Upper lobe of right lung (tissue), 1 donor: ENCODE measurements at places on chromosomes 2 and 18. TPM values are rescaled to one million over a fixed set of nuclear protein-coding genes. Genes with fewer than 3 reads are reported as not detected.

GRCh38 chr2:73408198-73408597, 22.6 kb downstream of the ALMS1 start:
- no peak overlapping the region for H3K4me3 ChIP-seq
- no peak overlapping the region for H3K27ac ChIP-seq
- no peaks in the 10 kb centered on the region for H3K27me3 ChIP-seq
- H3K36me3 ChIP-seq = no peaks in the 10 kb centered on the region

DNA sequence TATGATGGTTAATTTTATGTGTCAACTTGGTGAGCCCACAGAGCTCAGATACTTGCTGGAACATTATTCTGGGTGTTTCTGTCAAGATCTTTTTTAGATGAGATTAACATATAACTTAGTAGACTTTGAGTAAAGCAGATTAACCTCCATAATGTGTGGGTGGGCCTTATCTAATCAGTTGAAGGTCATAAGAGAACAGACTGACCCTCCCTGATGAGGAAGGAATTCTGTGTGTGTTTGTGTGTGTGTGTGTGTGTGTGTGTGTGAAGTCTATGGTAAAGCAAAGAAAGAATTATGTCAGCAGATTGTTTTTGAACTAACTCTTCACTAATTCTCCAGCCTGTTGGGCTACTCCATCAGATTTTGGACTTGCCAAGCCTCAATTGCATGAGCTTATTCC, 232.2 kb upstream of the MEX3C start:
- no peak overlapping the region for H3K27ac ChIP-seq
- H3K36me3 ChIP-seq = no peaks in the 10 kb centered on the region
- no peak overlapping the region for H3K4me3 ChIP-seq
- no peak for DNase-seq

DNA sequence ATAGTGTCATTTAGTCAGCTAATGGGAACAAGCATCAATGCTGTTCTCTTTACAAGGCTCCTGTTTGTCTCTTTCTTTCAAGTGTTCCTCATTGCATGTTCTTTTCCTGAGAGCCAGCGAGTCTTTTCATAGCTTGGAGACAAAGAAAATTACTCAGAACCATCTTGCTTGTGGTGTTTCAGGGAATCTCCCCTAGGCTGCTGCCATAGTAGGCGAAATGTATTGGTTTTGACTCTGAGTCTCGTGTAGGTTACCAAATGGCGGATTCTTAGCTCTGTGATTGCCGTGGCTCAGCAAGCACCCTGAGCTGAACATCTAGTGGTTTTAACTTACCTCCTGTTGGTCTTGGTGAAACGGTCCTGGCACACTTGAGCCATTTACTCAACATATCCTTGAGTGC, 68.7 kb downstream of the RHBDD1 start:
- H3K4me1 ChIP-seq = no peaks in the 10 kb centered on the region
- H3K27ac ChIP-seq = no peak overlapping the region
- no peak for DNase-seq
- no peak overlapping the region for H3K4me3 ChIP-seq
- no peaks in the 10 kb centered on the region for H3K36me3 ChIP-seq

DNA sequence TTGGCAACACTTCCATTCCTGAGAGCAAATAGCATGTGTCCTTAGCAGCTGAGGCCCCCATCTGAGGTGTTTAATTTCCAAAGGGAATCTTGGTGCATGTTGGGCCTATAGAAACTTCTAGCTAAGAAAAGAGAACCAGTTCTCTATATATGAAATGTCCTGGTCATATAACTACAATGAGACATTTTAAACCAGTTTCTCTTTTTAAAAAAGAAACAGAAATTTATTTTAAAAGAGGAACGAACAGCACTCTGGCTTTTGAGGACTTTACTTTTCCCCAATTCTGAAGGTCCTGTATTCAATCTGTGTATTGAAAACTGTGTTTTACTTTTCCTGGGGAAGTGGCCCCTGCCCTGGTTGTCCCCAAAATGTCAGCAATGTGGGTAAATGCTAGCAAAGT, 309.5 kb upstream of the STON1 start:
- no peak overlapping the region for H3K27ac ChIP-seq
- no peak for DNase-seq
- no peak overlapping the region for H3K4me3 ChIP-seq
- no peaks in the 10 kb centered on the region for H3K36me3 ChIP-seq
- no peaks in the 10 kb centered on the region for H3K27me3 ChIP-seq

- H3K27me3 ChIP-seq = no peaks in the 10 kb centered on the region
- no peak overlapping the region for H3K4me3 ChIP-seq
- no peak for DNase-seq
- no peak overlapping the region for H3K27ac ChIP-seq
- no peaks in the 10 kb centered on the region for H3K4me1 ChIP-seq
- no peaks in the 10 kb centered on the region for H3K36me3 ChIP-seq
These were observed 88.1 kb upstream of the SEC11C start for GRCh38 chr18:59051470-59052165.

DNA sequence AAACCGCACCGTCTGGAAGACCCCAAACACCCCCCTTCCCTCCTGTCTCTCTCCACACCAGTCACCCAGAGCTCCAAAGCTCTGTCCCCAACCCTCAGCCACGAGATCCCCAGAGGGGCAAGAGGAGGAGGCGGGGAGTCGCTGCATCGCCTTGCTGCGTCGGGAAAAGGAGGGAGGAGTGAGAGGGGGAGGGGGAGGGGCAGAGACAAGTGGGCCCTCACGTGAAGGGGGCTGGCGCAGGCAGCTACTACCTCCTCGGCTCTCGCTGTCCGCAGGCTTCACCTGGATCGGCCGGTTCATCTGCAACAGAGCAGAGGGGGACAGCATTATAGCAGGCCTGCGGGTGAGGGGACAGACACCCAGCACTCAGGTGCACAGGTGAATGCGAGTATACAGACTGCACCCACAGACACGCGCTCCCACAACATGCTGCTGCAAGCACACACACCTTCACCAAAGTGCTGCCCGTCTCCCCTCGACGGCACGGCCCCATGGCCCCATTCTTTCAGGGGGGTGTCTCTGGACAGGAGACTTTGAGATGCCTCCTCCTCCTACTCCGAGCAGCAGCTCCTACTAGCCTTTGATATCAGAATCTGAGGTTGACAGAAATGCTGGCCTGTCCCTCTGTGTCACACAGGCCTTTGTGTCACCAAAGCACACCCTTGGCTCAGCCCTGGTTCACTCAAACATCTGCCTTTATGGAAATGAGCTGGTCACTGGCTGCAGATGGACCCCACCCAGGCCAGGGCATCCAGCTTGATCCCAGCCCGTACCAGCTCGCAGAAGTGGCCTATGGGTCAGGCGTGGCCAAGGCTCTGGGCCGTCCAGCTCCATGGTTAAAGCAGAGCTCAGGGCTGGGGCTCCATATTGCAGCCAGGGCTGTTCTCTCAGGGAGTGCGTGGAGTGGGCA, 243.8 kb downstream of the CELF4 start:
- no peak overlapping the region for H3K27ac ChIP-seq
- H3K36me3 ChIP-seq = no peaks in the 10 kb centered on the region
- no peaks in the 10 kb centered on the region for H3K4me1 ChIP-seq

DNA sequence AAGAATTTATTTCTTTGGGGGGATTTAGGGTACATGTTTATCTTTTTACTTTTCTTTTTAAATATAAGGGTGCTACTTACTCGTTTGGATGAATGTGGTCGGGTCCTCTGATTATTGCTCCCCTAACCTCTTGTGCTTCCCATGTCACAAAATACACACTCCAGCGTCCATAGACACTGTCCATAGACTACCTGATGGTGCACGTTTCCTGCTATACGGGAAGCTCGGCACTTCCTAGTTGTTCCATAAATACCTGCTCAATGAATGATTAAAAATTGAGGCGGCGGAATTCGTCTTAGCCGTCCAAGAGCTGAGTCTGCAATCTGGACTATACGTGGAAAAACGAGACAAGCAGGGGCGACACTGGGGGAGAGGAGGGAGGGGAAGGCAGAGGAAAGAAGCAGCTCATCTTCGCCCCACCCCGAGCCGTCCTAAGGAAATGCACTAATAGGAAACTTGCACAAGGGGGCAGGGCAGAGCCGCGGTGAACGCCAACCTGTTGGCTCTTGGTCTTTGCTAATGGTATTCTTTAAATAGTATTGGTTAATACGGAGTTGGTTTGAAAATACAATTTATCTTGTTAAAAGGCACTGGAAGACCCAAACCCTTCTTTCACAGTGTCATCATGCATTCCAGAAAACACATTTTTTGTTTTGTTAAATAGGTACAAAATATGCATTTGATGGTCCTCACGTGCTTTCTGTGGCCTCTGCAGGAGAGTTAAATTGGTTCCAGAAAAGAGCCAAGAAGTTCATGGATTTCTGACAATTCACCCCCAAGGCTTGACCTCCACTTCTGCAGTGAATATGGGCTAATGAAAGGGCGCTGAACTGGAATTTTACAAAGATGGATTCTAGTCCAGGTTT, 73.0 kb upstream of the KCTD1 start:
- H3K36me3 ChIP-seq = no peaks in the 10 kb centered on the region
- H3K27me3 ChIP-seq = no peaks in the 10 kb centered on the region
- H3K4me1 ChIP-seq = no peaks in the 10 kb centered on the region
- peak; percentile 76 for DNase-seq
- no peak overlapping the region for H3K4me3 ChIP-seq

DNA sequence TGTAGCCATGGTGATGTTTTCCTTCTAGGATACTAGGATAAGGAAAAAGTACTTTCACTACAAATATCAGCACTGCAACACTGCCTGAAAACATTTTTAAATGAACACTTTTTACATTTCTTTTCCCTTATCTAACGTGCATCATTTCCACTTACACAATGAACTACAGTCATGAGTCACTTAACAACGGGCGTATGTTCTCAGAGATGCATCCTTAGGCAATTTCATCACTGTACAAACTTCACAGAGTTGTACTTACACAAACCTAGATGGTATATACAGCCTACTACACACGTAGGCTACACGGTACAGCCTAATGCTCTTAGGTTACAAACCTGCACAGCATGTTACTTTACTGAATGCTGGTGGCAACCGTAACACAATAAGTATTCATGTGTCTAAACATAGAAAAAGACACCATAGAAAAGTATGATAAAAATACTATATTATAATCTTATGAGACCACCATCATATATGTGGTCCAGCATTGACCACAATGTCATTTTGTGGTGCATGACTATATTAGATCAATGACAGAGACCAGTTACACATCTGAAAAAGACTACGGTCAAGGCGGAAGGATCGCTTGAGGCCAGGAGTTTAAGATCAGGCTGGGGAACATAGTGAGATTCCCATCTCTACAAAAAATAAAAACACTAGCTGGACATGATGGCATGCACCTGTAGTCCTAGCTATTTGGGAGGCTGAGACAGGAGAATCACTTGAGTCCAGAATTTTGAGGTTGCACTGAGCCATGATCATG, 39.8 kb downstream of the WDR33 start:
- no peak overlapping the region for H3K27ac ChIP-seq
- no peak overlapping the region for H3K4me3 ChIP-seq
- no peaks in the 10 kb centered on the region for H3K27me3 ChIP-seq
- peaks cover 43% of the 10 kb centered on the region for H3K36me3 ChIP-seq

DNA sequence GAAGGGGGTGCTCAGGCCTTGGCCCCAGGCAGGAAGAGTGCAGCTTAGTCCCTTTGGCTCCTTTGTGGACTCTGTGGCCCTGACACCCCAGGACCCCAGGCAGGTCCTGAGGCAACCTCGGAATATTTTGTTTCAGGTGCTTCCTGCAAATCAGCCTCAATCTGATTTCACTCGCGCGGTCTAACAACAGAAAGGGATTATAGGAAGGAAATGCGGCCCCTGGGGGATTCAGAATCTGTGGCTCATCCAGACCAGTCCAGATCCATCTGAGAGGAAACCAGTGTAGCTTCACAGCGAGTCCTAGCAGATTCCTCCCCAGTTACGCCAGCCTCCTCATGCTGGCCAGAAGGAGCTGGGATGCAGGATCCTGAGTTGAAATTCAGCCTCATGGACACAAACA, 59.5 kb upstream of the YWHAQ start:
- no peak overlapping the region for H3K4me3 ChIP-seq
- H3K4me1 ChIP-seq = peaks cover 5% of the 10 kb centered on the region
- H3K27ac ChIP-seq = no peak overlapping the region
- no peak for DNase-seq

DNA sequence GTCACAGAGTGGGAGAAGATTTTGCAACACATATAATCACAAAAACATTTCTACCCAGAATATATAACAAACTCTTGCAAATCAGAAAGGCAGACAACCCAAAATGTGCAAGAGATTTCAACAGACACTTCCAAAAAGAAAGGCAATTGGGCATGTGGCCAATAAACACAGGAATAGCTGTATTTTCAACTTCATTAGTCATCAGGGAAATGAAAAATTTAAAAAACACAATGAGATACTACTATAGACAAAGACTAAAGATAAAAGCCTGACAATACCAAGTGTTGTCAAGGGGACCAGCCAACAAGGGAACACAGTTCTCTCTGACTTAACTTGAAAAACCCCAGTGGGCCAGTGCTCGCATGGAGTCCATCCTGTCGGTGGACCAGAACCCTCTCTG, 40.5 kb downstream of the MTHFD2 start:
- no peak for DNase-seq
- H3K27ac ChIP-seq = no peak overlapping the region
- no peaks in the 10 kb centered on the region for H3K36me3 ChIP-seq
- H3K27me3 ChIP-seq = no peaks in the 10 kb centered on the region

- no peak overlapping the region for H3K4me3 ChIP-seq
- H3K27me3 ChIP-seq = peaks cover 72% of the 10 kb centered on the region
- H3K36me3 ChIP-seq = no peaks in the 10 kb centered on the region
These were observed 3.4 kb downstream of the CFAP65 start for GRCh38 chr2:219037783-219038499.

DNA sequence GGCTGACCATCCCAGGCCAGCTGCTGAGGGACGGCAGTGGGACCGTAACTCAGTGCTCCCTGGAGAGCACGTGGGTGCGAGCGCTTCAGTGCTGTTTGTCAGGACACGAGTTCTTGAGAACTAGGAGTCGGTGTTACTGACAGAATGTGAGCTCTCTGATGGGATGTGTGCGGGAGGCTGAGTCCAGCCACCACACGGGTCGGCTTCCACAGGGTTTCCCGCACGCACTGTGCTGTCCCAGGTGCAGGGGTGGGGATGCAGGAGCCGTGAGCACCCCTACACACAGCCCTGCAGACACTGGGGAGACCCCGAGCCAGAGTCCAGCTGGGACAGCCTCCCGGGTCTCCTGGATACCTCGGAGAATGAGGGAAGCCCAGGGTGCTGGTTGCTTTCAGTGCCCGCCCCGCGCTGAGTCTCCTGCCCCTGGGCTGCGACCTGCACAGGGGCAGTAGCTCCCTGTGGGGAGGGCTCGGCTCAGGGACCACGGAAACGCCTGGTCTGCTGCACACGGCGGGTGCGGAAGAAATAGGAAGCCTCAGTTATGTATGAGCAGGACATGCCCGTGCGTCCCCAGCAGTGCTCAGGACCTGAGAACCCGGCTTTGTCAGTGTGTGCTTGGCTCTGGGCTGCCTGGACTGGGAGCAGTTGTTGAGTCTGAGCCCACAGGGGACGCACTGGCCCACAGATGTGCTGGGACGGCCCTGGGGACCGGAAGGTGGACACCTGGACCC, 71.2 kb downstream of the KCNG2 start:
- peaks cover 13% of the 10 kb centered on the region for H3K27me3 ChIP-seq
- H3K36me3 ChIP-seq = no peaks in the 10 kb centered on the region
- H3K27ac ChIP-seq = no peak overlapping the region
- peak; percentile 60 for DNase-seq
- no peak overlapping the region for H3K4me3 ChIP-seq

- H3K36me3 ChIP-seq = no peaks in the 10 kb centered on the region
- H3K4me3 ChIP-seq = no peak overlapping the region
- H3K27me3 ChIP-seq = no peaks in the 10 kb centered on the region
- peaks cover 22% of the 10 kb centered on the region for H3K4me1 ChIP-seq
- no peak for DNase-seq
These were observed 38.9 kb downstream of the RAB31 start for GRCh38 chr18:9746958-9747357.

Gene LRP1B
- 0.12 TPM for total RNA-seq

Gene TMEFF2
- not detected for total RNA-seq

Gene SCYGR4
- total RNA-seq = not detected

Gene DTYMK
- total RNA-seq = 14.9 TPM

Gene APOB
- 0.49 TPM for total RNA-seq
